Stimulated activated CD4-positive, alpha-beta T cell treated with anti-CD3 and anti-CD28 coated beads, TNF-alpha, amount 100 ng/mL, for 1 hour (primary cell): ENCODE measurements at places on chromosomes 1 and 21.

GRCh38 chr1:117860896-117861610 lies 68.4 kb downstream of the GDAP2 start:
- DNase-seq: no peak

- no peak for DNase-seq
These were observed 4.9 kb downstream of the C1orf198 start for GRCh38 chr1:230863449-230863848.

- DNase-seq: no peak
These were observed 54.5 kb downstream of the ATP5PO start for GRCh38 chr21:33861125-33861524.

DNA sequence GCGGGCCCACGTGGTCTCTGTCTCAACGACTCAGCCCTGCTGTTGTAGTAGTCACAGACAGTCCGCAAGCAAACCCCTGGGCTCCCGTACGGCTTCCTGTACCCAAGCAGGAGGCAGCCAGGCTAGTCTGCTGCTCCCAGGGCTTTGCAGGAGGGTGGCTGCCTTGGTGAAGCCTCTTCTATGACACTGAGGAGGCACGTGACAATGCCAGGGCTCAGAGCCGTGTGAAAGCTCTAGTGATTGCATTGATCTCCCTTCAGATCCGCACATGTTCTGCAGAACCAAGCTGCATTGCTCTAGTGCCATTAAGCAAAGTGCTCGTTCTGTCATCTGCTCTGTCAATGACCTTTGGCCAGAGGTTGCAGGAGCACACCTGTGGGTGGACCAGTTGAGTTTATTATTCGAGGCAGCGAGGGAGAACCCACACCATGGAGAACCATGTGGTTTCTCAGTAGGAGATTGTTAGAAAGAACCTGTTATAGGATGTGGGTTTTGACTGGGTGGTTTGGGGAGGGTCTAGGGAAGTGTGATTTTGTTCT lies 18.0 kb downstream of the UMODL1 start:
- DNase-seq: no peak

- DNase-seq: no peak
These were observed 90.0 kb upstream of the TLR5 start for GRCh38 chr1:223233019-223233409.

GRCh38 chr1:118158924-118159323 lies 26.1 kb downstream of the SPAG17 start:
- DNase-seq: no peak

GRCh38 chr1:4494558-4494957 lies 159.9 kb upstream of the AJAP1 start:
- DNase-seq: no peak

DNA sequence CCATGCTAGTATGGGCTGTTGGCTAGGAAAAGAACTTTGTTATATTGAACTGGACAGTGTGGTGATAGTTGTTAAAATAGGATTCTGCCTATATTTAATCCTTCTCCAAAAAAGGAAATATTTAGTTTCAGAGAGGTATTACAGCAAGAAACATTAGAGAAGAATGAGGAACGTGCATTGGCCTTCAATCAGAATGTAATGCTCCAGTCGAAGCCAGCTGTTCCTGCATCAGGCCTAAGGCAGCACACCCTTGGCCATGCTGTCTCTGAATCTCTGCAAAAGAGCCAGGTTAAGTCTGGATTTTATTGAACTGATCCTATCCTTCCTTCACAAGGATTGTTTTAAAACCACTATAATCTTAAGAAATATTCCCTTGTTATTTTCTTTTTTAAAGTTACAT lies 35.3 kb upstream of the RALGPS2 start:
- no peak for DNase-seq

GRCh38 chr1:76038287-76039004 lies 36.1 kb upstream of the ST6GALNAC3 start:
- DNase-seq: no peak

GRCh38 chr21:38798481-38798882 lies 7.2 kb upstream of the ETS2 start:
- no peak for DNase-seq

- DNase-seq: no peak
These were observed 6.7 kb upstream of the PTPN14 start for GRCh38 chr1:214557952-214558735.

DNA sequence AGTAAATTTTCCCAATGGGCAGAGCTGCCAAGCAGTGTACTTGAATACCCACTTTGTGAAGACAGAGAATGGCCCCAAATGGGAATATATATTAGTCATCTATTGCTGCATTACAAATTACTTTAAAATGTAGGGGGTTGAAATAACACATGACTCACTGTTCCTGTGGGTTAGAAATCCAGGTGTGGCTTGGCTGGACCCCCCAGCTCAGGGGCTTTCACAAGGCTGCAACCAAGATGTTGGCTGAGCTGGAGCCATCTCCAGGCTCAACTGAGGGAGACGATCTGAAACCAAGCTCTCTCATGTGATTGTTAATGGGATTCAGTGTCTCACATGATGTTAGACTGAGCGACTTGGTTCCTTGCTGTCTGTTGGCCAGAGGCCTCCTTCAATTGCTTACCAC lies 33.4 kb upstream of the ARHGAP29 start:
- DNase-seq: no peak

GRCh38 chr1:21700094-21700493 lies 30.9 kb upstream of the RAP1GAP start:
- DNase-seq: no peak

- no peak for DNase-seq
These were observed 41.3 kb downstream of the ATP1A1 start for GRCh38 chr1:116414364-116414763.

- no peak for DNase-seq
These were observed 329.7 kb upstream of the SNX7 start for GRCh38 chr1:98331718-98332311.

- DNase-seq: no peak
These were observed 7.0 kb upstream of the CELA2A start for GRCh38 chr1:15449567-15449966.

GRCh38 chr1:161229896-161230295 lies 4.0 kb downstream of the TOMM40L start:
- no peak for DNase-seq

- no peak for DNase-seq
These were observed 9.4 kb downstream of the SNAP47 start for GRCh38 chr1:227744668-227745067.

DNA sequence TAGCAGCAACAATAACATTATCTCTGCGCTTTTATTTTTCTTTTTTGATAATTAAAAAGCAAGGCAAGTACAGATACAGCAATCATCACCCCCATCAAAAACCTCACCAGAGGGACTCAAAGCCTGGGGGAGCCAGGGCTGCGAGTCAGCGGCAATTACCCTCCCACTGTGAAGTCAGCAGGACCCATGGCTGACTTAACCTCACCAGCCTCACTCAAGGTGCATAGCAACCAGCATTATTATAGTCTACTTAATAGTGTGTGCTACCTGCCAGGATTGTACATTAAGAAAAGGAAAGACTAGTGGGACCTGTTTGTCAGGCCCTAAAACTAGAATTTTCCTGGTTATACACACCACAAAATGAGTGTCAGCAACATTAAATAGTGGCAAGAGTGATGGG lies 28.9 kb upstream of the SERBP1 start:
- DNase-seq: no peak

- DNase-seq: no peak
These were observed 167.7 kb downstream of the TOMM20 start for GRCh38 chr1:234960722-234961455.

GRCh38 chr1:108856994-108857393 lies at the start of gene AKNAD1:
AKNAD1 (minus strand) TSS chr1:108857094; CDS start chr1:108852664, 4,430 bp downstream.
- no peak for DNase-seq

DNA sequence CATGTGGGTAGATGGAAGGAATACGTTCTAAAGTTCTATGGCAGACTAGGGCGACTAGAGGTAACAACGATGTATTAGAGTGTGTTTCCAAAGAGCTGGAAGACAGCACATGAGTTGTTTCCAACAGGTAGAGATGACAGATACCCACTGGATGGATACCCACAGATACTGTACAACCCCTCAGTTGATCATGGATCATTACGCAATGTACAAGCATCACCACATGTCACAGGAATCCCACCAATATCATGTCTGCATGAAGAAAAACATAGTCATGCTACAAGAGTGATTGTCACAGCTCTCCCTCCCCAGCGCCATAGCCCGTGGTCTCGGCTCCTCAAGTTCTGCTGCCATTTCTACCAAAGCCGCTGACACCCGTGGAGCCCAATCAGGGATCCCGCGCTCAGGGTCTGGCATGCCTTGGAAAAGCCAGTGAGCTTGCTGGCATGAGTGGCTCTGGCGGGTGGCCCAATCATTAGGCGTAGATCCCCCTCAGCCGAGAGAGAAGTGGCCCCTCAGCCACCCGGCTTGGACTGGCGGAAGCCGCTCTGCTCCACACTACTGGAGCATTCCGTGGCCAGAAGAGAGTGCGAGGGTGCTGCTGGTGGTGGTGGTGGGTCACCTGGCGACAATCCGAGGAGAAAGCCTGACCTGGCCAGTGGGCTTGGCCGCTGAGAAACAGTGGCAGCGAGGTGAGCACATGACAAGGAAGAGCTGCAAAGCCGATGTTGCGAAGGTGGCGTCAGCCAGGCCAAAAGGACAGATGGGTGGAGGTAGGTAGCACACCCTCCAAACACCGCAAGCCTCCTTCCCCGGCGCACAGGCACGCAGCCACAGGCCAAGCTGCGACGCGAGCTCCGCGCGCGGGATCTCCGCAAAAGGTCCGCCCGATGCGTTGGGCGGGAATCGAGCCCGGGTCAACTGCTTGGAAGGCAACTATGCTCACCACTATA lies 65.7 kb upstream of the FCGR2A start:
- no peak for DNase-seq

DNA sequence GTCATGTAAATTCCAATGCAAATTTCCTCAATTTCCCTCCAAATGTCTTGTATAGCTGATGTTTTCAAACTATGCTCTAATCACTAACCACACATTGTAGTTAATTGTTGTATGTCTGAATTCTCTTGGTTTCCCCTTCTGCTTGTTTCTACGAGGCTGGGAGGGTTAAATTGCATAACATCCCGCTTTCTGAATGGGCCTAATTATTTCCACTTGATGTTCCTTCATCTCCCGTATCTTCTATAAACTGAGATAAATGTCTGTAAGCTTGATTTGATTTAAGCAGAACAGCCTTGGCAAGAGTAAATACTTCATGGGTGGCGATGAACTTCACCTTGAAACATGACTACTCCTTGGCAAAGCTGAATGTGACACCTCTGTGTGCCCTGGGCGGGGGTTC lies 72.2 kb downstream of the SERINC2 start:
- DNase-seq: no peak

- DNase-seq: no peak
These were observed 101.4 kb downstream of the TSEN15 start for GRCh38 chr1:184152974-184153373.

DNA sequence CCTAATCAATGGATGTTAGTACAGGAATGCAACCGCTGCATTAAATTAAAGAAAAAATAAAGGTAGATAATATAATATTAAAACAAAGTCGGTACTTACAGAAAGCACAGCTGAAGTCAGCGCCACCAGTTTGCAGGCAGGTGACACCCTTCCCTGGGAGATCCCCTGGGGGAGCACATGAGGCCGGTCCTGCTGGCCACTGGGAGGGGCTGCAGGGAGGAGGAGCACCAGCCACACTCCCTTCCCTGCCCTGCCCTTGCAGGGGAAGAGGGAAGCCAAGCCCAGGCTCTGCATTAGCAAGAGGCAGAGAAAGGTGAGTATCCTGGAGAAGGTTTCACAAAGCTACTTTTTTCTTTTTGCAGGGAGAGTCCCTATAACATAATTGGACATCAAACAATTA lies 507.0 kb downstream of the AJAP1 start:
- DNase-seq: no peak

DNA sequence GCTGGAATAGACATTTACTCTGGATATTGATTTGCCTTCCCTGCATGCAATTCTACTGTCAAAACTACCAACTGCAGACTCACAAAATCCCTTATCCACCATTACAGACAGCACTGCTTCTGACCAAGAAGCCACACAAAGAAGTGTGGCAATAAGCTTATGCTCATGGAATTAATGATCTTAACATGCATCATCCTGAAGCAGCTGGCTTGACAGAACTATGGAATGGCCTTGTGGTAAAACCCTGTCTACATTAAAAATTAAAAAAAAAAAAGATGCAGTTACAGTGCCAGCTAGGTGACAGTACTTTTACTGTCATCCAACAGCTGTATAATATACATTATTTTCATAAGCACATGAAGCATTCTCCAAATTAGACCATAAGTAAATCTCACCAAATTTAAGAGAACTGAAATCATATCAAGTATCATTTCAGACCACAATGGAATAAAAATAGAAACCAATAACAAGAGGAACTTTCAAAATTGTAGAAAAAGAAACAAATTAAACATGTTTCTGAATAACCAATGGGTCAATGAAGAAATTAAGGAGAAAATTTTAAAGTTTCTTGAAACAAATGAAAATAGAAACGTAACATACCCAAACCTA lies 70.7 kb downstream of the SCMH1 start:
- DNase-seq: no peak

DNA sequence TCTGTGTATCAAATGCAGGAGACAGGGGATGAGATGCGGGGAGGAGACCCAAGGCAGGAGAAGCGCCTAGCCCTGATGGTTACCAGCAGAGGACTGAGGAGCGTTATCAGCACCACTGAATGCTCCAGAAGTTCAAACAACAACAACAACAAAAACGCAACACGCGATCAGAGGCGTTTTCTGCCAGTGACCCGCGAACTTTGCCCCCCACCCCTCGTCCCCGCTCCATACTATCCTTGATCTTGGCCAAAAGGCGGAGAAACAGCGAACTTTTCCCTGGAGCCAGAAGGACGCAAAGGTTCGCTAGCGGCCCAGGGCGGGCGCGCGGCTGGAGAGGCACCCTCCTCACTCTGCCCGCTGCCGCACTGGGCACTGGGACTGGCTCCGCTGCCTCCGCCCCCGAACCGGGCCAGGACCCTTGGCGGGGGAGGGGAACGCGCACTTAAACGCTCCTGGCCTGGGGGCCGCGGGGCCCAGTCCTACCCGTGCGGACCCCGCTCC lies 699 bp downstream of the ECHDC2 start:
- no peak for DNase-seq

- no peak for DNase-seq
These were observed 9.1 kb upstream of the C1orf159 start for GRCh38 chr1:1124786-1125642.

DNA sequence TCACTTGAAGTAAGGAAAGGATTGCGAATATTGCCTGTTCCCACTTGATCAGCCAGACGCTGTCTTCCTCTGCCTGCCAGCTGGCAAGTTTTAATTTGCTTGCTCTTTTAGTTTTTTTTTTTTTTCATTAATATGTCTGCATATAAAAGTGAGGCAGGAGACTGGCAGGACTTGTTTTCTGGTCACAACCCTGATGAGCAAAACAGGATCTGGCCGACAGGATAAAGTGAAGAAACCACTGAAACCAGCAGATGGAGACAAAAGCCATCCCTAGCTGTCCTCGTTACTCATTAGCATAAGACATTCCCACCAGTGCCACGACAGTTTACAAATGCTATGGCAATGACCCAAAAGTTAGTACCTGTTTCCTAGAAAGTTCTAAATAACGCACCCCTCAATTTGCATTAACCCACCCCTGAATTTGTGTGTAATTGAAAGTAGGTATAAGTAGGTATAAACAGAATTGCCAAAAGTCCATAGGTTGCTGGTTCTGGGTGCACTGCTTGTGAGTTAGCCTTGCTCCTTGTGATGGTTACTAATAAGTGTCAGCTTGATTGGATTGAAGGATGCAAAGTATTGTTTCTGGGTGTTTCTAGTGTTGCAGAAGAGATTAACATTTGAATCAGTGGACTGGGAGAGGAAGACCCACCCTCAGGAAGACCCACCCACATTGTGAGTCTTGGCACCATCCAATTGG lies 60.8 kb downstream of the ZNF684 start:
- DNase-seq: no peak
